ENCODE measurements at places on chromosomes 4 and X. TPM values are rescaled to one million over a fixed set of nuclear protein-coding genes. Genes with fewer than 3 reads are reported as not detected.

- no peak overlapping the region for H3K27ac ChIP-seq
- H3K27me3 ChIP-seq = no peaks in the 10 kb centered on the region
- H3K36me3 ChIP-seq = peaks cover 5% of the 10 kb centered on the region
- H3K4me1 ChIP-seq = no peaks in the 10 kb centered on the region
- no peak for DNase-seq
- no peak overlapping the region for H3K4me3 ChIP-seq
These were observed 14.6 kb downstream of the ATP10D start for GRCh38 chr4:47499700-47500099.

GRCh38 chrX:123188081-123188480, 4.0 kb downstream of the GRIA3 start:
- peaks cover 66% of the 10 kb centered on the region for H3K27me3 ChIP-seq
- peaks cover 7% of the 10 kb centered on the region for H3K4me1 ChIP-seq
- no peaks in the 10 kb centered on the region for H3K36me3 ChIP-seq

The CENPVL3 gene
- total RNA-seq = 5.5 TPM

- H3K27me3 ChIP-seq = no peaks in the 10 kb centered on the region
- DNase-seq = no peak
- no peak overlapping the region for H3K27ac ChIP-seq
- no peaks in the 10 kb centered on the region for H3K36me3 ChIP-seq
- H3K4me1 ChIP-seq = peaks cover 11% of the 10 kb centered on the region
These were observed 107.5 kb upstream of the ACSL4 start for GRCh38 chrX:109840585-109840984.

The FMR1NB gene
- total RNA-seq = not detected

The AFM gene
- total RNA-seq = not detected

DNA sequence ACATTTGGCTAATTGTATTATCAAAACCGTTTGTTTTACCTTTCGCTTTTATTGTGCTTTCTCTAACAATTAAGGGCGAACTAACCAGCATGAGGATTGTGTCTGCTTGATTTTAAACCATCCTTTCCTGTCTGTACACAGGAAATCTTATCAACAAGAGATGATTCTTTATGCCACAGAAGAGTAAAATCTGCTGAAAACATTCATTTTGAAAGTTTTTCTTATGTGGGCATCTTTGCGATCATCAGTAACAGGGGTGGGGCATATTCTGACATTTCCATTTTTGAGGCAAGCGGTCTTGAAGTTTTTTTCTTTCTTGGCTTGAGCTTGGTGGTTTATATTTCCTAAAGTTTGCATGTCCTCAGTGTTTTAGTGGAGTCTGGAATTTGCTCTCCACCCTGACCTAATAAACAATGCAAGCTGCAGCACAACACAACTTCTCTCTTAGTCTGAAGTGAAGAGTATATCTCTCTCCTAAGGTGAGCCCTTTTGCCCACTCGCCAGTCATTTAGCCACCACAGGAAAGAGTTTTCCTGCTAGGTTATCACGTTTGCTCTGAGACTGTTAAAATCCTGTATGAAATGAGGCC, 26.6 kb downstream of the NFKB1 start:
- peaks cover 10% of the 10 kb centered on the region for H3K36me3 ChIP-seq
- H3K4me3 ChIP-seq = no peak overlapping the region
- H3K27me3 ChIP-seq = no peaks in the 10 kb centered on the region

GRCh38 chr4:152424396-152424795, 111.5 kb downstream of the FBXW7 start:
- H3K4me1 ChIP-seq = peaks cover 11% of the 10 kb centered on the region
- DNase-seq = no peak
- H3K27ac ChIP-seq = no peak overlapping the region

DNA sequence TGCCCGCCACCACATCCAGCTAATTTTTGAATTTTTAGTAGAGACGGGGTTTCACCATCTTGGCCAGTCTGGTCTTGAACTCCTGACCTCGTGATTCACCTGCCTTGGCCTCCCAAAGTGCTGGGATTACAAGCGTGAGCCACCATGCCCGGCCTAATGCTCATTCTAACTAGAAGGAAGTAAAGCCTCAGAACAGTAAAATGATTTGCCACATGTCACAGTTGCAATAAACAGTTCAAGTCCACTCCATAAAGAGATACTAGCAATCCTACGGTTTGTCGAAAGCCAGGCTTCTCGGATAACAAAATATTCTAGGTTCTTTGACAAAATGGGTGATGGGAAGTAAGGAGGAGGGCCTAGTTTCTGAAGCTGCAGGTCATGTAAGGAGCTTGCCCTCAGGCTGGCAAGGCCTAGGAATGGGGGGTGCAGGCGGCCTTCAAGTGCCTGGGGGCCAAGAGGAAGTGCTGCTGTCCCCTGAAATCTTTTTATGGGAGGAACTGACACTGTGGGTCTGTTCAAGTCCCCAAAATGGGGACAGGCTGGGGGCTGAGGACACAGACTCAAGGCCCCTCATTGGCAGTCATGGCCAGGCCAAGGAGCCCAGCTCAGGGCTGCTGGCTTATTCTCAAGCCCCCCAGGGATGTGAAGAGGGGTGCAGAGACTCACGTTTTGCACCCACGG, 31.8 kb upstream of the ACSL1 start:
- no peaks in the 10 kb centered on the region for H3K36me3 ChIP-seq
- H3K4me3 ChIP-seq = no peak overlapping the region
- DNase-seq = no peak
- no peaks in the 10 kb centered on the region for H3K4me1 ChIP-seq
- peaks cover 19% of the 10 kb centered on the region for H3K27me3 ChIP-seq
- H3K27ac ChIP-seq = no peak overlapping the region

The USP26 gene
- total RNA-seq = not detected

DNA sequence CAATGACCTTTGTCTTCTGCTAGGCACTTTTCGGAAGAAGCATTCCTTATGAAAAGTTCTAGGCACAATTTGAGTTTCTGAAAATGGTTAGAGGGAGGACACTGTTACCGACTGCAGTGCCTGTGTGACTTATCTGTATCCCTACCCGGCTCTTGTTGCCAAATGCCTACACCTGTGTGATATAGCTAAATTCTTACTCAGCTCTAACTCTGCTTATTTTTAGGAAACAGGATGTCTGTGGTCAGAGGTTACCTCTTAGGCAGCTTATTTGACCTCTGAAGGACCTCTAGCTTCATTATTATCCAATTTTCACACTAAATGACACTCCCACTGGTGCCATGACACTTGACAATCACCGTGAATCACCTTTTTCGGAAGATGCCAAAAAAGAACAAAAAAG, 561.1 kb upstream of the SMIM31 start:
- H3K4me3 ChIP-seq = no peak overlapping the region
- H3K27ac ChIP-seq = no peak overlapping the region
- no peak for DNase-seq
- no peaks in the 10 kb centered on the region for H3K27me3 ChIP-seq
- no peaks in the 10 kb centered on the region for H3K36me3 ChIP-seq

DNA sequence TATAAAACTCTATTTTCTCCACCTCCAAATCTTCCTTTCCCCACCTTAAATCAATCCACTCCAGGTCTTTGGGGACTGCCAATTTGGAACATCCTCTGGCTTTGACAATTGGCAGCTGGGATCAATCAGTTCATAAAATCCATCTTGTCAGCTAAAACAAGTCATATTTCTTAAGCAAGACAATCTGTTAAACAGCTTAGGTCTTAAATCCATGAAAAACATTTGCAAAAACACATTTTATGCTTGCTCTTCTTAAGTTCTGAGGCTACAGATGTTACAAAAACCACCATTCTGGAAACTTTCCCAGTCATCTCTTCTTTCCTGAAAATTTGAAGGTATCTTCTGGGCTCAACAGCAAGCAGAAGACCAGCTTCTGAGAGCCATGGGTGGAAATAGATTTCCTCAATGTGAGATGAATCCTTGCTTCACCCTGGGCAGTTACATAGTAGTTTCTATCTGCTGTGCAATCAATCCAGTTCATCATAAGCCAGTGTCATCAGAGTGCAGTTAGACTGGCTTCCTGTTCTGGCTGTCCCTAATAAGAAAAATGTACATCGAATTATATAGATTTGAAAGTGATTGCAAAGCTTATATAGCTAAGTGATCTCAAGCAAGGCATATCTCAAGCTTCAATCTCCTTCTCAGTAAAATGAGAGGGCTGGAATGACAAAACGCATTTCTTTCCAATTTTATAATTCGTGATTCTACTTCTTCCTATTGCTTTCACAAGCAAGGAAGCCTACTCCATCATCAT, 402.7 kb upstream of the INTU start:
- no peaks in the 10 kb centered on the region for H3K4me1 ChIP-seq
- no peak overlapping the region for H3K27ac ChIP-seq
- DNase-seq = no peak
- no peaks in the 10 kb centered on the region for H3K36me3 ChIP-seq
- no peak overlapping the region for H3K4me3 ChIP-seq

DNA sequence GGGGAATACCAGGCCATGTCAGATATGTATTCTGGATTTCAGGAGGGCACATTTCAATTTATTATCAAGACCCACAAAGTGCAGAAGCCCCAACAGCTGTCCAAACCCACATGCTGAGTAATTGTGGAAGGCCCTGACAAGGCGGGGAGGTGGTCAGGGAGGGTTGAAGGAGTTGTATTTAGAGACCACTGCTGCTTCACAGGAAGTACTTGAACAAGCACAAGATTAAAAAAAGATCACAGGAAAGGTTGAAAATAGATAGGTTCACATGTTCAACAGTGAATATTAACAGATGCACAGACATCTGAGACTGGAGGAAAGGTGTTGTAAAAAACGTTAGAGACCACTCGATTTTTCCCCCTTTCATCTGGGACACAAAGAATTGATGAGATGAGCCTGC, 17.9 kb downstream of the ATP8A1 start:
- peaks cover 3% of the 10 kb centered on the region for H3K4me1 ChIP-seq
- H3K4me3 ChIP-seq = no peak overlapping the region
- H3K27me3 ChIP-seq = peaks cover 2% of the 10 kb centered on the region
- DNase-seq = no peak

GRCh38 chr4:40564004-40564403, 65.7 kb downstream of the RBM47 start:
- peaks cover 1% of the 10 kb centered on the region for H3K36me3 ChIP-seq
- H3K4me1 ChIP-seq = peaks cover 42% of the 10 kb centered on the region
- no peak for DNase-seq

DNA sequence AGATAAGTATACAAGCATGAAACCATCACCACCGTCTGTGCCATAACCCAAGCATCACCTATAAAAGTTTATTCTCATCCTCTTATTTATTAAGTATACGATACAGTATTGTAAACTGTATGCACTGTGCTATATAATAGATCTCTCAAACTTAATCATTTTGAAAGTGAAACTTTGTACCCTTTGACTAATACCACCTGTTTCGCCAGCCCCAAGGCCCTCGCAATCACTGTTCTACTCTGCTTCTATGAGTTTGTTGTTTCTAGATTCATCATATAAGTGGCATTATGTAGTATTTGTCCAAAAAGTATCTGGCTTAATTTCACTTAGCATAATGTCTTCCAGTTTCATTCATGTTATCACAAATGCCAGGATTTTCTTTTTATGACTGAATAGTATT, 72.1 kb upstream of the DOCK11 start:
- H3K36me3 ChIP-seq = peaks cover 4% of the 10 kb centered on the region
- DNase-seq = no peak
- H3K27ac ChIP-seq = no peak overlapping the region
- peaks cover 6% of the 10 kb centered on the region for H3K4me1 ChIP-seq
- H3K27me3 ChIP-seq = no peaks in the 10 kb centered on the region

The BEX2 gene
- 29.8 TPM for total RNA-seq

GRCh38 chr4:80180743-80181142, 16.6 kb upstream of the PRDM8 start:
- no peak for DNase-seq
- peaks cover 53% of the 10 kb centered on the region for H3K27me3 ChIP-seq
- H3K4me1 ChIP-seq = peaks cover 19% of the 10 kb centered on the region
- peaks cover 6% of the 10 kb centered on the region for H3K36me3 ChIP-seq

The DUSP21 gene
- total RNA-seq = not detected

DNA sequence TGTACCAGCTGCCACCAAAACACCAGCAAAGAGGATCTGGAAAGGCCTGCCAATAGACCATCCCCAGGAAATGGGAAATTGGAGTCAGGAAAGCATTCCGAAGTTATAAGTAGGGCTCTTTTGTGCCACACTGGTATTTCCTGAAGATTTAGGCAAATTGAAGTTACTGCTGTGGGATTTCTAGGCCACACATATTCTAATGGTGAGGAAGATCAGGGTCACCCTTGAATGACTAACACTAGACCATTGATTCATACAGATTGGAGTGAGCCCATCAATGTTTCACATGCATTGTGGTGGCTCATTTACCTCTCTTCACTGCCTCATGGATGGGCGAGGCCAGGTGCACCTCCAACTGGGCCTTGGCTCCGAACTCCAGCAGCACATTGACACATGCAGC, 22.6 kb downstream of the ASB11 start:
- H3K27ac ChIP-seq = no peak overlapping the region
- no peak for DNase-seq
- no peaks in the 10 kb centered on the region for H3K27me3 ChIP-seq
- H3K4me1 ChIP-seq = no peaks in the 10 kb centered on the region
- H3K4me3 ChIP-seq = no peak overlapping the region
- H3K36me3 ChIP-seq = no peaks in the 10 kb centered on the region

The SYP gene
- total RNA-seq = 0.33 TPM

DNA sequence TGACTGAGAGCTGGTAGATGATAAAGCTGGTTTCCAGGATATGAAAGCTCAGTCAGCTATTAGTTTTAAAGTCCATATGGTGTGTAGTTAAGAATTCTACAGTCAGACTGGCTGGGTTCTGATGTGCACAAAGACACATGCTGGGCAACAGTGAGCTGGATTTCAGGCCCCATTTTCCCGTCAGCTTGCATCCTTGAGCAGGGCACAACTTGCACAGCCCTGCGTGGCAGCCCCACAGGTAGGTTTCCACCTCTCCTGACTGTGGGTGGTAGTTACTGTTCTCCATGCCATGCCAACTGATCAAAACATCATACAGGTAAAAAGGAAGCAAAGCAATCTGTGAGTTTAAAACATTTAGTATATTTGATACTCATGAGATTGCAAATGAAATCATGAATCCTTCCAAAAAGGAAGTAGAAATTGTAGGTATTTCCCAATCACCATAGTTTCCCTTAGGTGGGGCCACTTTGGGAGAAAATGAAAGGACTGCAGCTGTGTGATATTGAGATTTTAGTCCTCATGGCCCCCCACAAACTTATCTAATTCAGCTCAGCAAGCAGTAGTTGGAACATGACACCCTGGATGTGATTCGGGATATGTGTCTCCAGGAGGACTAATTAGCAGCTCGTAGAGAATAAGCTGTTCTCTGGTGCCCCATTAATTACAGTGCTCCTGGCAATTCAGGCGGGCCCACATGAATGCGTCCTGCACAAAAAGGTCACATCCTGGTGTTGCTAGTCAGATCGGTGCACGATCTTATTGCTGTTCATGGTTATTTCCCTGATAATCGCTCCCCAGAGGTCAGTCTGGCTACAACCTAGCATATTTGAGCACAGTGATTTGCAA, 42.4 kb upstream of the NOCT start:
- no peaks in the 10 kb centered on the region for H3K27me3 ChIP-seq
- H3K27ac ChIP-seq = no peak overlapping the region
- H3K36me3 ChIP-seq = no peaks in the 10 kb centered on the region
- no peak for DNase-seq
- H3K4me1 ChIP-seq = peaks cover 22% of the 10 kb centered on the region

- peaks cover 20% of the 10 kb centered on the region for H3K4me1 ChIP-seq
- H3K27me3 ChIP-seq = peaks cover 5% of the 10 kb centered on the region
- H3K36me3 ChIP-seq = peaks cover 2% of the 10 kb centered on the region
- no peak overlapping the region for H3K27ac ChIP-seq
- no peak for DNase-seq
These were observed 10.4 kb downstream of the RELL1 start for GRCh38 chr4:37675587-37676290.

The GPC4 gene
- 44.8 TPM for total RNA-seq

GRCh38 chr4:124060261-124060918, 652.1 kb downstream of the ANKRD50 start:
- H3K4me3 ChIP-seq = no peak overlapping the region
- H3K4me1 ChIP-seq = peaks cover 17% of the 10 kb centered on the region
- H3K36me3 ChIP-seq = no peaks in the 10 kb centered on the region
- no peaks in the 10 kb centered on the region for H3K27me3 ChIP-seq

The COL25A1 gene
- total RNA-seq = 55.8 TPM

Measured in mesothelial cell of epicardium (in vitro differentiated cells).